ENCODE measurements at places on chromosomes 7 and 10. TPM values are rescaled to one million over a fixed set of nuclear protein-coding genes. Genes with fewer than 3 reads are reported as not detected.

DNA sequence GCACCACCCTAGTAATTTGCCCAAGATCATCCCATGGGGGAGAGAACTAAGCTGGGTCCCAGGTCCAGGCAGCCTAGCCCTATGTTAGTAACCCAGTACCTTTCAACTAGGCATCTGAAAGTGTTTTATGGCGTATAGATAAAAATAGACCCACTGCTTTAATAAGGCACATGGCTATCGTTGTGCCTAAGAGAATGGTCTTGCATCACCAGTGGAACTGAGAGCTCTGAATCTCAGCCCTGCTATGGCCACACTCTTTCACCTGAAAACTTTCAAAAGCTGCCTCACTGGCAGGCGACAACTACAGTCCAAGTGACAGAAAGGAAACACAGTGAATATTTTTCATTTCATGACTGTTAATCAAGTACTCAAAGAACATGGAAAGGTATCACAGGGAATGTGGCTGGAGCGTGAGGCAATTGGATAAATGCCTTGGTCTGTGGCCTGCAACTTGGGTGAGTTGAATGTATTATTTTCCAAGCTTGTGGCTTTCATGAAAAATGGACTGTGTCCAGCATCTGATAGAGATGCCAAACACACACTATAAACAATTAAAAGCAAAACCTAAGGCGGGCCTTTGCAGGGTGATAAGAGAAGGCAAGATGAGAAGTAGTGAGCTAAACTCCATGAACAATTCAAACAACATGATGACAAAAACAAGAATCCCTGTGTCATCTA lies 18.0 kb upstream of the SFMBT2 start:
- no peak for DNase-seq

DNA sequence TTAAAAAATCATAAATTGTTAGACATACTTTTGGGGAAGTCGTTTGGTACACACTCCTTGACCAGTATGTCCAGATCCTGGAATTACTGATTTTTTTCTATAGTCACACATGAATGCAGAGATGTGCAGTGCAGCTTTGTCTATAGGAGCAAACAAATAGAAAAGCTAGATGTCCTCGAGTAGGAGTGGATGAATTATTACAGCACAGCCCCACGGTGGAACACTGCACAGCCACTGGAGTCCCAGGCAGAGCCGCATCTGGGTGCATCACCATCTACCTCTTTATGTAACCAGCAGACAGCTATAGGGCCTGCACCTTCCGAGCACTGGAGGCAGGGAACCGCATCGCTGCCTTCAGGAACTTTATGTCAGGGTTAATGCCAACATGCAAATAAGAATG lies 17.0 kb upstream of the RET start:
- peak; percentile 2 for DNase-seq

GFRA1 gene
- 4.9 TPM for total RNA-seq

MKI67 gene
- 0.50 TPM for total RNA-seq

DNA sequence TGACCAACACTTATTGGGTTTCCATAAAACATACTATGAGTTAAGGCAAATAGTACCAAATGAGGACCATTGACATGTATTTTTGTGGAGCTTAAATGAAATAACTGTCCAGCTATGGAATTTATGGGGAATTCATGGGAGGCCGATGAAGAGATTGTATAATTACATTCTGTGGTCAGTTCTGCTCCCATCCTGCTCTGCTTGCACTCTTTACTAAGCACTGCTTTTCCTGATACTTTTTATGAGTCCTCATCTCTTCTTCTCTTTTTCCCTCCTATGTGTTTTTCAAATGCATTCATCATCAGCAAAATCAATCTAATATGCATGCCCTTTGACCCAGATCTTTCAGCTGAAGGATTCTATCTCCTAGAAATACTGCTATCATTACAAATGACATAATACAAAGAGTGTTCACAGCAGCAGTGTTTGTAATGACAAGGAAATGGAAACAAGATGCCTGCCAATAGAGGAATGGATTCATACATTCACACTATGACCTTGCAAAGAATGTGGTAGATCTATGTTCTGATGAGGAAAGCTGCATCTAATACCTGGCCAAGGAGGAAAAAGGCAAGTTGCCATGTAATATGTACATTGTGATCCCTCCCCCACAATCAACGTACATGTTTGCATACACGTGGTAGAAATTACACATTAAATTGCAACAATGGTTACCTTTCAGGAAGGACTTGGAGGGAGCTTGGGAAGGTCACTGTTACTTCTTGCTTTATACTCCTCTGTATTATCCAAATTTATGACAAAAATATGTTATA lies 73.9 kb downstream of the PCGF5 start:
- DNase-seq = no peak

- DNase-seq = no peak
These were observed 154.6 kb downstream of the ZNF438 start for GRCh38 chr10:30877111-30877510.

CCL24 gene
- 0.56 TPM for total RNA-seq

FOXI2 gene
- total RNA-seq = not detected

FOXP2 gene
- 2.4 TPM for total RNA-seq

DNA sequence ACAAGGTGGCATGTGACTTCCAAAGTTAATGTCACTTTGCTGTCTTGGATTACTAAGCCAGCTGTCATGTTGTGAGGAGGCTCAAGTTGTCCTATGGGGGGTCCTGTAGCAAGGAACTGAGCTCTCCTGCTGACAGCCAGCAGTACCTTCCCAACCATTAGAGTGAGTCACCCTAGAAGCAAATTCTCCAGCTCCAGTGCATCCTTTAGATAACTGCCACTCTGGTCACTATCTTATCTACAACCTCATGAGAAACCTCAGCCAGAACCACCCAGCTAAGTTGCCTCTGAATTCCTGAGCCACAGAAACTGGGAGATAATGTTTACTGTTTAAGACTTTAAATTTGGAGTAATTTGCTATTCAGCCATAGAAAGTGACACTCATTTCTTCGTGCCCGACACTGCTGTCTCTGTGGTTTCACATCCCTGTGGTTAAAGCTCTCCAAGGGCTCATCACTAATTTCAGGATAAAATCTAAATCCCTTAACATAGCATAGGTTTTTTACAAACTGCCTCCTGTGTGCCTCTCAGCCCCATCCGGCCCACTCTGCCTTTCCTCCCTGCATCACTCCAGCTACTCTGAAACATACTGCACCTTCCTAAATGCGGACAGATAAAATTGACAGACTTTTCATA lies 83.5 kb downstream of the PRR15 start:
- DNase-seq = no peak

GRCh38 chr10:115051216-115051615 lies 41.9 kb upstream of the ATRNL1 start:
- no peak for DNase-seq

GRCh38 chr10:32961895-32962369 lies 3.9 kb upstream of the ITGB1 start:
- no peak for DNase-seq

GRCh38 chr7:8114175-8114574 lies 145.6 kb downstream of the GLCCI1 start:
- no peak for DNase-seq

DNA sequence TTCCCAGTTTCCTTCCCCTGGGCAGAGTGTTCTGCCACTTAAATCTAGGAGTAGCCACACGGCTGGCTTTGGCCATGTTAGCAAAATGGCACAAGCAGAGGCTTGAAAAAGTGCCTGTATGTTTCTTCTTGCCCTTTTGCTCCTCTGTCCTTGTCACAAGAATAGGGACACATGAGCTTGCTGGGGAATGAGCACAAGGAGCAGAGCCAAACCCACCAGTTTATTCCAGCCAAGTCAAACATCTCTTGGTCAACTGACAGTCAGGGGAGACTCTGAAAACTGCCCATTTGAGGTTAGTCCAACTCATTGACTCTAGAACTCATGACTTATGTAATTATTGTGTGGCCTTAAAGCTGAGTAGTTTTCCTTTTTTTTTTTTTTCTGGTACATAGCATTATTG lies 739.7 kb upstream of the FZD8 start:
- DNase-seq = no peak

VWA2 gene
- 0.21 TPM for total RNA-seq

DNA sequence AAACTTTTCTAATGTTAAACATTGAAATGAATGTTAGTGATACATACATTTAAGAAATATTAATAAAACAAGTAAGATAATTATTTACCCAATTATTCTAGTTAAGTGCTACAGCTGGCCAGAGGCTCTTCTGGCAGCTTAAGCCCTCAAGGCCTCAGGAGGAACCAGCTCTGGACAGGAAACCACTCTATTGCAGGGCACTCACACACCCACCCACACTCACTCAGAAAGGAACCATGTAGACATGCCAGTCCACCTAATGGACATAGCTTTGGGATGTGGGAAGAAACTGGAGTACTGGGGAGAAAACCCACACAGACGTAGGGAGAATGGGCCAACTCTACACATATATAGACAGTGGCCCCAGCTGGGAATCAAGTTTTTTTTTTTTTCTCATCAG lies 28.2 kb downstream of the UMAD1 start:
- DNase-seq = no peak

DNA sequence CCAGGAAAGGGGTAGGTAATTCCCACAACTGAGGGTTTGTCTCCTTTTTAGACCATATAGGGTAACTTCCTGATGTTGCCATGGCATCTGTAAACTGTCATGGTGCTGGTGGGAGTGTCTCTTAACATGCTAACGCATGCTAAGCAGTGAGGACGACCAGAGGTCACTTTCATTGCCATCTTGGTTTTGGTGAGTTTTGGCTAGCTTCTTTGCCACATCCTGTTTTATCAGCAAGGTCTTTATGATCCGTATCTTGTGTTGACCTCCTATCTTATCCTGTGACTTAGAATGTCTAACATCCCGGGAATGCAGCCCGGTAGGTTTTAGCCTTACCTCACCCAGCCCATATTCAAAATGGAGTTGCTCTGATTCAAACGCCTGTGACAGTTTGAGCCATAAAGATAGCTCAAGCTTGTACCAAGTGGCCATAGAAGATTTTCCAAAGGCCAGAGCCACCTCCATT lies 176.0 kb upstream of the NAMPT start:
- no peak for DNase-seq

GRCh38 chr7:48074204-48074654 lies 14.8 kb upstream of the UPP1 start:
- DNase-seq = no peak

ASB10 gene
- 12.8 TPM for total RNA-seq

GRCh38 chr10:1513221-1513620 lies 224.1 kb downstream of the ADARB2 start:
- DNase-seq = no peak

- DNase-seq = no peak
These were observed 55.1 kb downstream of the TMEM178B start for GRCh38 chr7:141128931-141129330.

FKBP6 gene
- total RNA-seq = not detected

OR9A2 gene
- not detected for total RNA-seq

- peak; percentile 56 for DNase-seq
These were observed 27.7 kb upstream of the NMT2 start for GRCh38 chr10:15196021-15196834.

DNA sequence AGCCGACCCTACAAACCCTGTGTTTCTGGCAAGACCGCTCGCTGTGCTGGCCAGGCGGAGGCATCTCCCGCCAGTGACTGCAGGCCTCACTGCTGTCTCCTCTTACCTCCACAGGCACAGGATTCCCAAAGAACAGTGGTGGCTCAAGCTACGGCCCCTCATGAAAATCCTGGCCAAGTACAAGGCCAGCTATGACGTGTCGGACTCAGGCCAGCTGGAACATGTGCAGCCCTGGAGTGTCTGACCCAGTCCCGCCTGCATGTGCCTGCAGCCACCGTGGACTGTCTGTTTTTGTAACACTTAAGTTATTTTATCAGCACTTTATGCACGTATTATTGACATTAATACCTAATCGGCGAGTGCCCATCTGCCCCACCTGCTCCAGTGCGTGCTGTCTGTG lies 36.2 kb downstream of the PITRM1 start:
- peak; percentile 71 for DNase-seq

OR2A12 gene
- not detected for total RNA-seq

CFAP58 gene
- total RNA-seq = 2.4 TPM

- DNase-seq = no peak
These were observed 492.5 kb downstream of the ETV1 start for GRCh38 chr7:13496976-13497375.
